ENCODE measurements at places on chromosomes 16 and 17.

- peak; percentile 82 for DNase-seq
Observed at GRCh38 chr16:17173281-17173680, 297.5 kb downstream of the XYLT1 start.

DNA sequence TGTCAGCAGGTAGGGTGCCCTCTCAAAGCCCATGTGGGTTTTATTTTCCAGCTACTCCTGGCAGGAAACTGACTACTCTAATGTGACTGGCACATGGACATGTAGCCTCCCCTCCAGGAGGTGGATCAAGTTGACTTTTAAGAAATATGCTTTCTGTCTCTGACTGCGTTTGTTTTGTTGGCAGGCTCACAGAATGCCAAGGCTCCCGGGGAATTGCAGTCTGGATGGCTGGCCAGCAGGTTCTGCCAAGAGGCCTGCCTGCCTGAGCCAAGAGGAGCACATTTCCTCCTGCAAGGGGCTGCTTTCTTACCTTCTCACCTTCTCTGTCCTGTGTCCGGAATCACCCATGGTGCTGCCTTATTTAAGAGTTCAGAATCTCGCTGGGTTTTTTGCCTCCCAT lies 217.3 kb upstream of the ERCC4 start:
- no peak for DNase-seq

GRCh38 chr17:80444644-80444979 lies 29.6 kb downstream of the ENDOV start:
- no peak for DNase-seq

GRCh38 chr17:64537488-64537887 lies 30.7 kb downstream of the CEP95 start:
- no peak for DNase-seq

- DNase-seq: no peak
Observed at GRCh38 chr17:57415751-57416207, 159.5 kb downstream of the MSI2 start.

- DNase-seq: no peak
Observed at GRCh38 chr16:69283851-69284250, 27.3 kb upstream of the VPS4A start.
